ENCODE measurements at places on chromosomes 7 and 10. TPM values are rescaled to one million over a fixed set of nuclear protein-coding genes. Genes with fewer than 3 reads are reported as not detected.

EFCAB10 gene
- 0.13 TPM for total RNA-seq

INHBA gene
- 67.4 TPM for total RNA-seq

SYT15 gene
- 0.17 TPM for total RNA-seq

EDRF1 gene
- total RNA-seq: 23.0 TPM

PTER gene
- 4.3 TPM for total RNA-seq

CHRM2 gene
- 3.0 TPM for total RNA-seq

Data from smooth muscle cell of the pulmonary artery (primary cell).